Kidney (tissue), 22 donors: ENCODE measurements at places on chromosomes 2 and 18. TPM values are rescaled to one million over a fixed set of nuclear protein-coding genes. Genes with fewer than 3 reads are reported as not detected.

The PTH2R gene
- 11.0 TPM for polyA plus RNA-seq

The LOXHD1 gene
- not detected for polyA plus RNA-seq

The KCNE4 gene
- 4.0 TPM for polyA plus RNA-seq

The RESP18 gene
- polyA plus RNA-seq = not detected

The PLA2R1 gene
- 71.9 TPM for polyA plus RNA-seq

The PLB1 gene
- 0.95 TPM for polyA plus RNA-seq

The PDE1A gene
- polyA plus RNA-seq = 40.4 TPM

The INHBB gene
- polyA plus RNA-seq = 0.49 TPM

The SCTR gene
- polyA plus RNA-seq = 7.3 TPM

The PCARE gene
- polyA plus RNA-seq = 1.3 TPM

The KCNF1 gene
- polyA plus RNA-seq = 0.67 TPM

The IL1RL2 gene
- polyA plus RNA-seq = 1.8 TPM

The UNC80 gene
- polyA plus RNA-seq = 0.04 TPM

The TRIM43 gene
- polyA plus RNA-seq = not detected

The CYP27C1 gene
- polyA plus RNA-seq = not detected

The RIT2 gene
- polyA plus RNA-seq = not detected

The TFPI gene
- 26.2 TPM for polyA plus RNA-seq

The REG3A gene
- polyA plus RNA-seq = not detected

The SLC9A2 gene
- polyA plus RNA-seq = 5.6 TPM

The SPEG gene
- polyA plus RNA-seq = 13.1 TPM

The ALLC gene
- 1.3 TPM for polyA plus RNA-seq

The UGT1A3 gene
- polyA plus RNA-seq = 0.47 TPM

The CABLES1 gene
- polyA plus RNA-seq = 7.6 TPM

The SKOR2 gene
- polyA plus RNA-seq = not detected

The SERPINB4 gene
- polyA plus RNA-seq = not detected

The RAD51AP2 gene
- polyA plus RNA-seq = not detected
